ENCODE measurements at places on chromosomes 5 and 9. TPM values are rescaled to one million over a fixed set of nuclear protein-coding genes. Genes with fewer than 3 reads are reported as not detected.

GRCh38 chr5:125575891-125576505 is 829.6 kb upstream of the ZNF608 start:
- no peak for DNase-seq

GRCh38 chr9:35311891-35312639 is 150.3 kb downstream of the UNC13B start:
- DNase-seq = no peak

DNA sequence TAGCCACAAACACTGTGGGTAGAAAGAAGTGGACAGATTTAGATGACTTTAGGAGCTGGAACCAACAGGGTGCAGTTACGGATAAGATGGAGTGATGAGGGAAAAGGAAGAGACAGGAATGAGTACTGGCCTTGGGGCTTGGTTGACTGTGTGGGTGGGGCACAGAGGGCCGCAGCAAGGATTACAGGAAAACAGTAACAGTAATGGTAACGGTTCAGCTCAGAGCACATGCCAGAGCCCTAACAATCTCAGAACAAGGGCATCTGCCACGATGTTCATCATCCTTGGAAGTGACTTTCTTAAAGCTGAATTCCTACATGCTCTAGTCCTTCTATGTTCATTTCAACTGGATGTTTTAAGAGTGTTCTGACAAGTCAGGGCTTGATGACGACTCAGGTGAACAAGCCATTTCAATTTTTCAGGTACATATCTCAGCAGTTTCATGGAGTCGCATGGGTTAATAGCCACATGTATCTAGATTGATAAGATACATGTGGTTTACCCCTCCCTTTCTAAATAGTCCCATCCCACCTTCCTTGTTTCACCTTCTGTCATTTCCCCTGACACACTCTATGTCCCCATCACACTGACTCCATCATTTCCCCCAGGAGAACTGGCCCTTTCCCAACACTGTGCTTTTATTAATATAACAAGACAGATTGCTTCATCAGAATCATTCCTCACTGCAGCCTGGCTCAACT is 65.0 kb downstream of the CEMIP2 start:
- DNase-seq = no peak

DNA sequence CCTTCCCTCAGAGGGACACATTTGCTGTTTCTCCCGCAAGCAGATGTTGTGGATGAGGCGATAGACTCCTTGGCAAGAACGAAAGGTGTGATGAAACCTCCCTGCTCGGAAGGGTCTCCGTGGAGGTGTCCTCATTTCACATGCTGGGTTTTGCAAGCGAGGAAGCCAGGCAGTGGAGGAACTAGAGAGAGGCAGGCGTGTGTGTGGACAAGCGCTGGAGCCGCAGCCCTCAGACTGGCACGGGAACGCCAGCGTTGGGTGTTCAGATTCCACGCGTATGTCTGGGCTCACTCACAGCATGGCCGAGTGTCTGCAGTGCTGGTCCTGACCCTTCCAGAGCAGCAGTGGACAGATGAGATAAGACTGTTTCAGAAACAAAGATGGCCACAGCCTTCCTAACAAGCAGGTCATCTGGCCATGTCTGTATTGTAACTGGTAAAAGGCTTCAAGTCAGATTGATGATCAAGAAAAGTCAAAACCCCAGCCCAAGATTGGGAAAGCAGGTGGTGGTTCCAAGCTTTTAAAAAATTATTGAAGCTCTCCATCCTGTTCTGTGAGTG is 35.0 kb upstream of the NCS1 start:
- DNase-seq = no peak

DNA sequence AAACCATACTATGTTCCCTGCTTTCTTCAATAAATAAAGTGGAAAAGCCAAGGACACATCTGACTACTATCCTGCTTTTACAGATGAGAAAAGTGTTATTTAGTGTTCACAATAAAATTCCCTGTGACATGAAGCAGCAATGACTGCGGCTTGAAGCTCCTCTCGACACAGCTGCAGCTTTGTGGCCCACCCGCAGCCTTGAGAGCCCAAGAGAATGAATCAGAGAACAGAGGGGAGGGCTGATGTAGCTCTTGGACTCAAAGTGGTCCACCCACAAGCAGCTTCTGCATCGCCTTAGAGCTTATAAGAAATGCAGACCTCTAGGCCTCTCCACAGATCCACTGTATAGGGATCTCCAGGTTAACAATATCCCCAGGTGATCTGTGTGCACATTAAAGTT is 181.3 kb upstream of the GNA14 start:
- no peak for DNase-seq

DNA sequence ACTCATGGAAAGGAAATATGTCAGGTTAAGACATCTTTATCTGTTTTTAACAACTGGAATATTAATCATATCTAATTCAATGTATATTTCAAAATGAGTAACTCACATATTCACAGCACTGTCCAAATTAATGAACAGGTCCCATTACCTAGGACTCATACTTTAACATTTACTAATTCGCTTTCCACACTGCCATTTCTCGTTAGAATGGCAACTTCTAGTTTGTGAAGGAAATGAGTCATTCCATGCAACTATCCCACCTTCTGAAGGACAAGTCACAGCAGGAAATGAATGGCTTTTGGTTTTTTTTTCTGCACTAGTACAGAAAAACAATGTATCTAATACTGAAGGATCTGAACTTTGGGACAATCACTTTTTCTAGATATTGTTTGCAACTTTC is 24.6 kb upstream of the IFNK start:
- no peak for DNase-seq

DNA sequence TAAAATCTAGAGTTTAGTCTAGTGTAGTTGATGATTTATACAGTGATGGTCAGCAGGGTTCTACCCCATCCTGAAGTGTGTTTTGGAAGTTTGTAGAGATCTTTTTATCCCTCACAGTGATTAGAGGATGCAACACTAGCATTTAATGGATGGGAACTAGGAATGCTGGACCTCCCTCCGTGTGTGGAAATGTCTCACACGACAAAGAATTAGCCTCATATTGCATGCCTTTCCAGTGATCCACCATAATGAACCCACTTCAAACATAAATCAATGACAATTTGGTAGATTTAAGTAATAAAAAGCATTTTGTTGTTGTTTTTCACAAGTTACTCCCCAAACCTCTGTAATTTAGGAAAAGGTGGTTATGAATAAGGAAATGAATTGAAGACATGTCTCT is 82.5 kb upstream of the LMNB1 start:
- DNase-seq = no peak

GRCh38 chr5:135511761-135512575 is 23.8 kb downstream of the NEUROG1 start:
- no peak for DNase-seq

Gene ANXA1
- total RNA-seq = 335 TPM

GRCh38 chr9:126615245-126615790 is 1.6 kb downstream of the LMX1B start:
- no peak for DNase-seq

DNA sequence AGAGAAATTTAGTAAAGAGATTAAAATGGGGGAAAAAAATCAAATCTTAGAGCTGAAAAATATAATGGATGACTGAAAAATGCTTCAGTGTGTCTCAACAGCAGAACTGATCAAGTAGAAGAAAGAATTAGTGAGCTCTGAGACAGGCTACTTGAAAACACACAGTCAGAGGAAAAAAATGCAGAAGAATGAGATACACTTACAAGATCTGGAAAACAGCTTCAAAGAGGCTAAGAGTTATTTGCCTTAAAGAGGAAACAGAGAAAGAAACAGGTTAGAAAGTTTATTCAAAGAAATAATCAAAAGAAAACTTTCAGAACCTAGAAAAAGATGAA is 70.5 kb upstream of the OR2K2 start:
- no peak for DNase-seq

GRCh38 chr9:75200892-75201470 is 112.7 kb downstream of the OSTF1 start:
- DNase-seq = peak; percentile 47

Gene C5orf46
- not detected for total RNA-seq

- no peak for DNase-seq
Measured at GRCh38 chr5:104540448-104540847, 977.9 kb upstream of the NUDT12 start.

DNA sequence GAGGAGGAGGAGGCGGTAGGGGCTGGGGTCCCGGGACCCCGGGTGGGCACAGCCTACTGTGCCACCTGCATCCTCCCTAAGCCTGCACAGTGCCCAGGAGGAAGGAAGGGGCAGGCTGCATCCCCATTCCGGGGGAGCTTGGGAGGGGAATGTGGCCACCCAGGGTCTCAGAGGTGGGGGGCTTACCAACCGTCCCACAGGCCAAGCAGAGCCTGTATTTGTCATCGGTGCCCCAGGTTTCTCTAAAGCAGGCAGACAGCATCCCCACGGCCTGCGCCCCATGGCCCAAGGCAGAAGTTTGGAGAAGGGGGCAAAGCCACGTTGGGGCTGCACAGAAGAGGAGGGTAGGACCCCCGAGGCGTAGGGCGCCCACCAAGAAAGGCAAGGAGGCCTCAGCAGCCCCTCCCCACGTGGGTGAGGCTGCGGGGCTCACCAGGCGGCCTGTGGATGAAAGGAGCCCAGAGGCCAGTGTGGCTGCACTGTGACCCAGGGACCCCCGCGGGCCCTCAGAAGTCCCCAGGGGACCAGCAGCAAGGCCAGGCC is 507 bp upstream of the GPSM1 start:
- DNase-seq = no peak

DNA sequence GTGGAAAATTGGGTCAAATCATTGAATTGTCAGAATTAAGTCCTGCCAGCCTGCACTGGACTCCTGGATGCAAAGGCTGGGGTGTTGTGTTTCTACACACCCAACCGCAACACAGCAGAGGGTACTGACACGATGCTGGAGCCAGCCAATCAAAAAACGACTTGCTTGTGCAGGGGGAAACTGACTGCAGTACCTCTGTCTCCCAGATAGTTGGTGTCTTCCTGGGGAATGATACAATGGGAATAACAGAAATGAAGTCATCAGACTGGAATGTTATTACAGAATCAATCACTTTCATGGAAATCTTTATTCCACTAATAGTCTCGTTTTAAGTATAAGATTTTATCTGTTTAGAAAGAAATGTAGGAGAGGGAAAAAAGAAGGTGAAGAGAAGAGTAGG is 330.3 kb downstream of the MLLT3 start:
- no peak for DNase-seq

Gene RANBP17
- not detected for total RNA-seq

Gene ELOVL7
- not detected for total RNA-seq

- no peak for DNase-seq
Measured at GRCh38 chr5:174596429-174596828, 128.0 kb upstream of the MSX2 start.

Gene ARL14EPL
- not detected for total RNA-seq

Gene ELL2
- total RNA-seq = 15.6 TPM

GRCh38 chr5:2586016-2586715 is 165.3 kb downstream of the IRX2 start:
- DNase-seq = no peak

GRCh38 chr5:132686193-132686592 is 12.4 kb downstream of the IL4 start:
- no peak for DNase-seq

DNA sequence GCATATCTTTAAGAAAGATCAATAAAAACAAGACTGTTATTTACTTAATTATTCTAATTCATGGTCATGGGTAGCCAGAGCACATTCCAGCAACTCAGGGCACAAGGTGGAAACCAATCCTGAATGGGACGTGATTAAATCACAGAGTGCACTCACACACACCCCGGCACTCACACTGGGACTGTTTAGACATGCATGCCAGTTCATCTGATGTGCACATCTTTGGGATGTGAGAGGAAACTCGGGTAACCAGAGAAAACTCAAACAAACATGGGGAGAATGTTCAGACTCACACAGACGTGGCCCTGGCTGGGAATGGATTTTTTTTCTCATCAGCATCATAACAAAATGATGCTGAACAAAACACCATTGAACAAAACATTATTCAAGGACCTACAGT is 29.4 kb downstream of the SMAD5 start:
- DNase-seq = no peak

GRCh38 chr5:24222876-24223275 is 421.9 kb downstream of the CDH10 start:
- no peak for DNase-seq

Gene MZB1
- total RNA-seq = 0.93 TPM

DNA sequence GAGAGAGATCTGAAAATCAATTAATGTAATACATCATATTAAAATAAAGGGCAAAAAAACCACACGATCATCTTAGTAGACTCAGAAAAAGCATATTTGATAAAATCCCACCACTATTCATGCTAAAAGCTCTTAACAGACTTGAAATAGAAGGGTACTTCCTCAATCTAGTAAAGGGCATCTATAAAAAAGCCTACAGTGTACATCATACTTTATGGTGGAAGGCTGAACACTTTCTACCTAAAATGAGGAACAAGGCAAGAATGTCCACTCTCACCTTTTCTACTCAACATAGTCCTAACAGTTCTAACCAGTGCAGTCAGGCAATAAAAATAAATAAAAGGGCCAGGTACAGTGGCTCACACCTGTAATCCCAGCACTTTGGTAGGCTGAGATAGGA is 38.9 kb downstream of the POLK start:
- DNase-seq = no peak

GRCh38 chr9:74497748-74498620 is 849 bp downstream of the RORB start:
- no peak for DNase-seq

DNA sequence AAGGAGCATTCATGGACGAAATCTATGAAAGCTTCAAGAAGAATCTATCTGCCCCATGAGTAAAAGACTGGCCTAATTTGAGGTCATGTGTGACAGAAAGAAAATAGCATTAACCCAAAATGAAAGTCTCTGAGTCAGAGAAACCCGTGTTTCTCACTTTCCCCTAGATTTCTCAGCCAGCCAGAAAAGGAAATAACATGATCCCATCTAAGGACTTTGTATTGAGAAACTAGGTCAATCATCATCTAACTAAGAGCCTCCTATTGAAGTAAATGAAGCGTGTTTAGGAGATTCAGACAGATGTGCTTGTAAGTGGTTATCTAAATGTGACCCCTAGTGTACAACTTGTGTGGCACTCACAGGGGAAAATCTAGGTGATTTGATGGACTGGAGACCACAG is 77.3 kb upstream of the ZNF366 start:
- no peak for DNase-seq

Gene BTNL3
- total RNA-seq = not detected

GRCh38 chr9:121305269-121305994 is 37.5 kb downstream of the GSN start:
- no peak for DNase-seq

Gene PLEKHG4B
- not detected for total RNA-seq

GRCh38 chr5:53983568-53984460 is 326.6 kb downstream of the ARL15 start:
- no peak for DNase-seq

Gene PCDHB2
- total RNA-seq = 0.28 TPM

DNA sequence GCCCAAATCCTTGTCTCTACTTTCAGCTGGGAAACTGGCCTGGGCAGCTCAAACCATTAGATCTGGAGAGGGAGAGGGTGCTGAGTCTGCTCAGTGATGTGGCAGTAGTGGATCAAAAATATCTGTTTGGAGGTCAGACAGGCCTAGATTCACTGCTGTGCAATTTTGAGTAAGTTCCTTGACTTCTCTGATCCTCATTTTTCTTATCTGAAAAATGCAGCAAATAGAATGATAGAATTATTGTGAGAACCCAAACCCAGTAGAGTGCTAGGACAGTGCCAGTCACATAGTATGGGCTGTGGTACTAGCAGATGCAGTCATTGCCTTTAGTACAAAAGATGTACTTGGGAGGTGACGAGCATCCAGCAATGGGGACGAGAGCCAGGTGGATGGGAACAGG is 50.2 kb downstream of the ARHGEF37 start:
- no peak for DNase-seq

Gene ATG12
- total RNA-seq = 84.7 TPM
